ENCODE measurements at places on chromosomes 16 and 17.

GRCh38 chr16:56351481-56351880 lies 73.9 kb downstream of the AMFR start:
- no peak for DNase-seq

GRCh38 chr17:77282524-77283515 lies 142.1 kb downstream of the SEC14L1 start:
- no peak for DNase-seq

DNA sequence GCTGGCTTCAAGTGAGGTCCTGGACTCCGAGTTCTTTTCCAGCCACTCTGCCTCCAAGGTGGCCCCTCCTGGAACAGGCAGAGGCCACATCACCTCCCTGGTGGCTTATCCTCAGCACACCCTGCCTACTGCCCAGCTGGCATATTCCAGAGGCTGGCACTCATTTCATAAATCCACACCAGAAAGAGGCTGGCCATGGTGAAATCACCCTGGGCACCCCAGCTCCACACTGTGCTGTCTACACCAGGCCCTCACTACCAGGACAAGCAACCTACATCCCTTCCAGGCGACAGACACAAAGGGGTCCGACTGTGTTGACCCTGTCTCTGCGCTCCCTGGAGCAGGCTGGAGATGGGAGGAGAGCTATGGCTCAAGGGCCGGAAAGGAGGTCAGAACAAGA lies 100.2 kb downstream of the C16orf78 start:
- DNase-seq, result no peak

GRCh38 chr17:45677770-45678169 lies 106.3 kb upstream of the CRHR1 start:
- DNase-seq, result peak; percentile 80

- DNase-seq, result no peak
Observed at GRCh38 chr17:28689011-28689410, 22.7 kb downstream of the PROCA1 start.

GRCh38 chr16:12195296-12195695 lies 218.8 kb downstream of the SNX29 start:
- DNase-seq, result no peak

DNA sequence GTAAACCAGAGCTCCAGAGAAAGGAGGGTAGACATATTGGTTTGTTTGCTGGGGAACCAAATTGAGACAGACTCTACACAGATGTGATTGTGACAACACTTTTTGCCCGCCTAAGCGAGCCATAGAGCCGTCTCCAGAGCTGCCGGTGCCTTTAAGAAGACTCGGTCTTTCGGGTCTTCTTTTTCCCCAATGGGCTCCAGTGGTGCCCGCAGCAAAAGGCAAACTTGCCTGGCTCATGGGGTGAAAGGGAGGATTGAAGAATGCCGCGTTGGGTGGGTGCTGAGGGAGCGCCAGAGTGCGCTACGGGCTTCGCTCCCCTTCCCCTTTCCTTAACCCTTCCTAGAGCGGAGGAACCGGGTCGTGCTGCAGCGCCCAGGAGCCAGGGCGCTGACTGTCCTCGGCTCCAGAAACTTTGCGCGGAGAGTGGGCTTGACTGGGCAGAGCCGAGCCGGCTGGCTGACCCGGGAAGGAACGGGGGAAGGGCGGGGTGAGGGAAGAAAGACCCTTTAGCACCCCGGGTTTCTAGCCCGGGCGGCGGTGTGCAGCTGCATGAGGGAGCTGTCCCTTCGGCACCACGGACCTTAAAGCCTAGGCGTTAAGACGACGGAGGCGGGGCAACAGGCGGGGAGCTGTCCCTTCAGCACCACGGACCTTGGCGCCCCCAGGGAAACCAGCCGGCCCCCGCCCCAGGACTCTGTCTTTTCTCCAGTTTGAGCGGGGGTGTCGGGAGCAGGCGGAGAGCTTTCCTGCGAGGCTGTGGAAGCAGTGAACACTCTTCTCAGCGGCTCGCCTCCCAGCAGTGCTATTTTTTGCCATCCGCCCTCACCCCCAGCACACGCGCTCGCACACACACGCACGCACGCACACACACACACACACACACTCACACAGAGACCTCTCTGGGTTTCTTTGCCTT lies at the start of gene CACNG3:
Gene CACNG3 (plus strand): TSS at position 880 of the 916 bp plus-strand sequence. CDS start 420 bp downstream, outside the sequence.
- DNase-seq, result no peak

- DNase-seq, result no peak
Observed at GRCh38 chr17:36535669-36536081, 888 bp downstream of the PIGW start.

- DNase-seq, result no peak
Observed at GRCh38 chr16:50858877-50859627, 117.2 kb downstream of the CYLD start.

GRCh38 chr17:64472564-64472963 lies 23.6 kb downstream of the MILR1 start:
- no peak for DNase-seq

- DNase-seq, result no peak
Observed at GRCh38 chr16:4915226-4915761, 21.7 kb downstream of the PPL start.

- DNase-seq, result no peak
Observed at GRCh38 chr17:48429638-48430586, at the start of gene SKAP1. SKAP1 (minus strand) TSS chr17:48430214.

- no peak for DNase-seq
Observed at GRCh38 chr16:4314532-4315185, 1.2 kb upstream of the GLIS2 start.

DNA sequence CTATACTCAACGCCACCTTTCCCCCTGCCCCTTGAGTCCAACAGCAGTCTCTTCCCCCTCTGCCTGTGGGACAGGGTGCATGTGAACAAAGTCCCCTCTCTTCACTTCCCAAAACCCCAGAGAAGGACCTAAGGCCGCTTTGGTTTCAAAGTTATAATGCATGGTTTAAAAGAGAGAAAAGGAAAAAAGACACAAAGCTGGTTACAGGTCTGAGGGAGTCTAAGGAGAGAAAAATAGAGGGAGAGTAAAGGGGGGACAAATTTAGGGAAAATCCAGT lies 1.1 kb upstream of the GABARAP start:
- DNase-seq, result no peak

- DNase-seq, result no peak
Observed at GRCh38 chr16:82260212-82260795, 90.3 kb upstream of the MPHOSPH6 start.

DNA sequence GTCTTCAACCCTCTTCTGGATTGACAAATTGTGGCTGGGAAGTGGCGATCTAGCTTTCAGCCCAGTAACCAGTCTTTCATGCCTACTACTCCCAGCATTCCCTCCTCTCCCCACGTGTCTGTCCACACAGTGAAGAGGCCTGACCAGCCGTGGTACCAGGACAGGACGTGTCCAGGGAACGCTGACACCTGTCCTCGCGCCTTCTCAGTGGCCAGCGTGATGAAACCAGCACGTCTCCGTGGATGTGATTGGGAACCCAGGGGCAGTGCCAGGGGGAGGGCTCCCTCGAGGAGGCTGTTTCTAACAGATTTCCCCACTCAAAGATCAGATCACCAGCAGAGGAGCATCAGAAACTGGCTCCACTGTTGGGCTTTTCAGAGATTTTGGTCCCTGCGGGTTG lies 69.1 kb downstream of the RPA1 start:
- no peak for DNase-seq

- no peak for DNase-seq
Observed at GRCh38 chr16:12290165-12290564, 313.6 kb downstream of the SNX29 start.

DNA sequence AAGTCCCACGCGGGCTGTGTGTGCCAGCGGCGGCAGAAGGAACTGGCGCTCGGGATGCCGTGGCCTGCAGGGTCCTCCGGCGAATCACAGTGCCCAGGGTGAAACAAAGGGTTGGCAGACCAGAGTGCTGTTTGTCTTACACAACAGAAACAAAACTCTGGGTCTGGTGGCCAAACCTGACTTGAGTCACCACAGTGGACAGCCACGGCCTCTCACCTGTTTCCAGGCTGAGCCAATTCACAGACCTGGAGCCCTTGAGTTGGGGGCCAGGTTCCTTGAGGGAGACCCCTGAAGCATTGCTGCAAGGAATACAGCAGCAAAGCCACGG lies 2.1 kb upstream of the CHMP6 start:
- DNase-seq, result no peak

- DNase-seq, result no peak
Observed at GRCh38 chr17:42852351-42852750, 1.4 kb downstream of the AOC3 start.
